ENCODE measurements at places on chromosomes 4 and X.

GRCh38 chr4:6345866-6346265 is 76.2 kb downstream of the WFS1 start:
- DNase-seq, result no peak

GRCh38 chrX:43741843-43742573 is 85.9 kb downstream of the MAOA start:
- DNase-seq, result no peak

DNA sequence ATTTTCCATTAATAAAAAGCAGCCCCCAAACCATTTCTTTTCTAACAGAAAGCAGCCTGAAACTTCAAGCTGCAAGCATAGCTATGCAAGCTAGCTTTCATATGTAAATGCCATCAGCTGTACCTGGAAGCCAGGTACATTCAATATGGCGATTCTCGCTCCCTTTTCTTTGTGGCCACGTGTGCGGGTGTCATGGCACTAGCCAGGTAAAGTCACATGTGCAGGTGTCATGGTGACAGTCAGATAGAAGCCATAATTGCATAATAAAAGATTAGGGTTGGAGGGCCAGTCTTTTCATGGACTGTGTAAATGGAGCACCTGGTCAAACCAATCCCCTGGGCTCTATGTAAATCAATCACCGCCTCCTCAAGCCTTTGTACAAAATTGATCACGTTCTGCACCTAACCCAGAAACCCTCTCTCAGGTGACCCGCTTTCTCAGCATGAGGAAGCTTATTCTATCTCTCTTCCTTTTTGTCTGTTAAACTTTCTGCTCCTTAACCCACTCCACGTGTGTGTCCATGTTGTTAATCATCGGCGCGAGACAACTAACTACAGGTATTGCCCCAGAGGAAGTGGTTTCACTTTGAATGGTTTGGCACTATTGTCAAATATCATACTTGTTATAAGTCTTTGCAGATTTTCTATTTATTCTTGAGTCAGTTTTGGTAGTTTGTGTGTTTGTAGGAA is 18.0 kb upstream of the RHOXF2 start:
- peak; percentile 89 for DNase-seq

GRCh38 chr4:139367421-139368090 is 65.3 kb upstream of the NDUFC1 start:
- no peak for DNase-seq

DNA sequence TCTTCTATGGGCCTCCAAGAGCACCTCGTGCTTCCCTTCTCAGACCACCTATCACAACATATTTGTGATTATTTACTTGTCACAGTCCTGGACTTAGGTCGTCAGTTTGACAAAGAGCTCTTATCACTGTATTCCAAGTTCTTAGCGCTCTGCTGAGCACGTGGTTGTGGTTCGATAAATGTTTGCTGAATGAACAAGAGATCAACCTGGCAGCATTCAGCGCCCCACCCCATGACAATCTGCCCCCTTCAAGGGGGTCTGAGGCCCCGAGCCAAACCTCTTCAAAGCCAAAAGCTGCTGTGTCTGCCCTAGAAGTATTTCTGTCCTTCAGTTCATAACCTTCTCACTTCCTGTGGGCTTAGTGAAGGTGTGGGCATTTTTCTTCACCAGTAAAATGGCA is 15.0 kb downstream of the RPS4X start:
- DNase-seq, result no peak

DNA sequence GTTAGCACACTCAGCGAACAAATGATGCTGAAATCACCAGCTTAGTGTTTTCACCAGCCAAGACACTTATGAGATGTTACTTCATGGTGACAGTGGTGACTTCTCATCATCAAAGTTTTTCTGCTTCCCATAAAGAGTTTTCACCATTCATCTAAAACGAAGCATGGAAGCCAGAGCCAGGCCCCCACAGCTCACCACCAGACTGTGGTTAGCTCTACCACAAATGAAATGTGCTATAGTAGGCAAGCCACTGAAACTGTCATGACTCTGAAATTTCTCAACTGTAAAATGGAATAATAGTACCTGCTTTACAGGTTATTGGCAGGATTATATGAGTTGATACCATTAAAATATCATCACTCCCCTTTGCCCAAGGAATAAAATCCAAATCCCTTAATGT is 56.4 kb upstream of the HHIP start:
- DNase-seq, result no peak

- DNase-seq, result no peak
These were observed 35.0 kb downstream of the NPY5R start for GRCh38 chr4:163378661-163379060.

DNA sequence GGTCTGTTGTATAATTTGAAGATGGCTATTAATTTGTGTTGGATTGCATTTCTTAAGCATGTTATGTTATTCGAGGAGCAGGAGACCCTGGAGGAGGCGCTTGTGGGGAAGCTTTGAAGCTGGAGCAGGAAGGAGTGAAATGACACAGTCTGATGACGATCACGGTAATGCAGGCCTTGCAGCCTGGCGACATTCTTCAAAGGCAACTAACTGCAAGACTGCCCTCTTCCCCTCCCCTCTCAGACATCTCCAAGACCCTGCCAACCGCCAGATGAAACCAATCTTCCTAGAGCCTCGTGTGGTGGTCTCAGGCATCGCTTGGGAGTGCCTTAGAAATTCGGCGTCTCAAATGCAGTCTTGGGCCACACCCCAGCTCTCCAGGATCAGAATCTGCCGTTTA is 16.1 kb downstream of the CLCN4 start:
- DNase-seq, result no peak

GRCh38 chr4:82885410-82885809 is 5.5 kb downstream of the SEC31A start:
- no peak for DNase-seq

DNA sequence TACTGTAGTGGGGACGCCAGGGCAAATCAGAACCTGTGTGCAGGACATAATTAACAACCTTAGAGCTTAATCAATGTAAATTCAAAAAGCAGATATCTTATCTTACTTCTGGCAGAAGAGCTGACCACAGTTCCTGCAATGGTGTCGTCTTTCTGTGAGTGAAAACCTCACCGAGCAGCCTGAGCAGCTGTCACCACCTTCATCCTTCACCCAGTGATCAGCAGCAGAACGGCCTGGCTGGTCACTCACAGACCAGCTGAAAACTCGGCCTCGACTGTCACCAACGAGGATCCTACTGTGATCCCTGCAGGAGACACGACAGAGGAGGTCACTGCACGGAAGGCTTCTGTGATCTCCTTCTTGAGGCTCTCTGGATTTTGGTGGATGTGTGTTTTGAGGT is 94.2 kb downstream of the CDS1 start:
- no peak for DNase-seq

GRCh38 chr4:119765951-119766350 is 137.3 kb upstream of the PDE5A start:
- DNase-seq, result no peak

DNA sequence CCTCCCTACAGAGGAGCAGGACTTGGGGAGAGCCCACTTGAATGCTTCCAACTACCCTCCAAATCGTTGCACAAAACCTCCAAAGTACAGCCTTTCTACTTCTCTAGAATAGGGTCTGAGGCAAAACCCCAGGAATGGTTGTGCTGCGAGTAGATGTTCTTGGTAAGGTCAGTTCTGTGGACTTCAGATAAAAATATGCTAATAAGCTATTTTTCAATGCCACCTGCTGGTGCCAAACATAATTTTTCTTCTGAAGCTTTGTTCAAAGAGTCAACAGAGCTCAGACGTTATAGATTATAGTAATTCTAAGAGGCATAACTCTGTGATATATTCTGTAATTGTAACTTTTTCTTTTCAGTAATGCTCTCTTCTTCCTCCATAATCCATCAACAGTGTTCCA is 425.7 kb downstream of the GPAT3 start:
- DNase-seq, result no peak

- no peak for DNase-seq
These were observed 20.6 kb downstream of the GABRQ start for GRCh38 chrX:152658302-152658701.
